ENCODE measurements at places on chromosomes 13 and 19. TPM values are rescaled to one million over a fixed set of nuclear protein-coding genes. Genes with fewer than 3 reads are reported as not detected.

Gene ATP4A
- not detected for total RNA-seq

Gene CCDC70
- not detected for total RNA-seq

Gene IL12RB1
- 0.36 TPM for total RNA-seq

DNA sequence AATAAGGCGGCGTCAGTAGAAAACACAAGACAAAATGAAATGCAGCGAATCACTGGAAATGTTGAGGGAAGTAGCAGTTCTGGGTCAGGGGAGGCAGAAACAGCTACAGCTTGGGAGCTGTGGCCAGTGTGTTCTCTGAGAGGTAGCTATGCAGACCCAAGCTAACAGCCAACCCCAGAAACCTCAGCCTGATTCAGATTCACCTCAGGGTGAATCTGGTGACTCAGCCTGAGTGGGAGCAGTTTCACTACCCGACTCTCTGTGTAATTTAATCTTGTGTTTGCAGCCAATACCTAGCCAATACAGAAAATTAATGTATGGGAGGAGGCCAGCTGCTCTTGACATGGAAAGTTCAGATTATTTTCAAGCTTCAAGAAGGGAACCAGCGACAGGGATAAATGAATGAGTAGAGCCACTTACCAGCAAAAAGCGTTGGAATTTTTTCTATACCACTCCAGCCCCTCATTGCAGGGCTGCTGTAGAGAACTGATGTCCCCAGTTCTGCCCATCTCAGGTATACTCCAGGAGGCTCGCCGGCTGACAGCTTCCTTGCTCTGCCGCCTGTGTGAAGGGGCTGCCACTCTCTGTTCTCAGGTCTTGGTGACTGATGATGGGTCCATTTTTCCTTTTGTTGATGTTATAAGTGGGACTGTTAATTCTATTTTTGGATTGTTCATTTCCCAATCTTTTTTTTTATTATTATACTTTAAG, 8.9 kb downstream of the IGFL3 start:
- DNase-seq = no peak

DNA sequence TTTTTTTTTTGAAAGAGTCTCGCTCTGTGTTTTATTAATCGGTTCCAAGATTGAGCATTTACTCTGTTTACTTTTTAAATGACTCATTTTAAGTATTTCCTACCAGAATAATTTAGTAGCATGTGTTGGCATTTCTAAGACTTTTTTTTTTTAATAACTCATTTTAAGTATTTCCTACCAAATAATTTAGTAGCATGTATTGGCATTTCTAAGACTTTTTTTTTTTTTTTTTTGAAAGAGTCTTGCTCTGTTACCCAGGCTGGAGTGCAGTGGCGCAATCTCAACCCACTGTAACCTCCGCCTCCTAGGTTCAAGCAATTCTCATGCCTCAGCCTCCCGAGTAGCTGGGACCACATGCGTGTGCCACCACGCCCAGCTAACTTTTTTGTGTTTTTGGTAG, 13.1 kb downstream of the SETDB2 start:
- no peak for DNase-seq

GRCh38 chr19:30178721-30179402, 193.3 kb upstream of the ZNF536 start:
- DNase-seq = no peak

Data from Panc1 (cell line).